Activated naive CD4-positive, alpha-beta T cell treated with Interleukin-2 at 50 U/mL for 16 hours (primary cell): ENCODE measurements at places on chromosomes 12 and 14.

GRCh38 chr12:70885956-70886355, 34.6 kb downstream of the PTPRR start:
- DNase-seq: no peak

DNA sequence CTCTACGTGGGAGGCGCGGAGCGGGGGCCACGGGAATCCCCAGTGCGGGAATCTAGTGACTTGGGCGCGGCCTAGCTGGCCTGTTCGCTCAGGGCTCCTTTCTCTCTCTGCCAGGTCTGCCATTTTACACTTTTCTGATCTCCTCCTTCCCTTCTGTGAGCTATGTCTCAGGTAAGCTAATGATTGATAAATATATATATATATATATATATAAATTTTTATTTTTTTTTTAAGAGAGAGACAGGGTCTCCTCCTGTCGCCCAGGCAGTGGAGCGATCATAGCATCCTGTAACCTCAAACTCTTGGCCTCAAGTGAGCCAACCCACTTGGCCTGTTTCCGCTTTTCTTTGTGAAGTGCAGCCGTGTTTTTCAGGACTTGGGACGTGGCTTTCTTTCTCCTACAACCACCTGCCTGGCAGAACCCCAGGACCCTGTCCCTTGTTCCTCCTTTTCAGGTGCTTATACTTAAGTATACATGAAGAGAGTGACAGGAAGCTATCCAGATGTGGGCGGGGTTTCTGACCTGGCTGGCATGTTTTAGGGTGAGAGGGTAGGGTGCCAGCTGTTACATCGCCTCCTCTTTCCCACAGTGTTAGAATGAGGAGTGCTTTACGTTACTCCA, 547 bp downstream of the ZNF140 start:
- DNase-seq: no peak

DNA sequence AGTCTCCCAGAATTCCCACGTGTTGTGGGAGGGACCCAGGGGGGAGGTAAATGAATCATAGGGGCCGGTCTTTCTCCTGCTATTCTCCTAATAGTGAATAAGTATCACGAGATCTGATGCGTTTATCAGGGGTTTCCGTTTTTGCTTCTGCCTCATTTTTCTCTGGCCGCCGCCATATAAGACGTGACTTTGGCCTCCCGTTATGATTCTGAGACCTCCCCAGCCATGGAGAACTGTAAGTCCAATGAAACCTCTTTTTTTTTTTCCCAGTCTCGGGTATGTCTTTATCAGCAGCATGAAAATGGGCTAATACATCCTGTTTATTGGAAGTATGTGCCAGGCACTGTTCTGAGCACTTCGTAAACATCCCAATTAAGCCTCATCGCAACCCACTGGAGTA, 788 bp downstream of the KRT72 start:
- no peak for DNase-seq

DNA sequence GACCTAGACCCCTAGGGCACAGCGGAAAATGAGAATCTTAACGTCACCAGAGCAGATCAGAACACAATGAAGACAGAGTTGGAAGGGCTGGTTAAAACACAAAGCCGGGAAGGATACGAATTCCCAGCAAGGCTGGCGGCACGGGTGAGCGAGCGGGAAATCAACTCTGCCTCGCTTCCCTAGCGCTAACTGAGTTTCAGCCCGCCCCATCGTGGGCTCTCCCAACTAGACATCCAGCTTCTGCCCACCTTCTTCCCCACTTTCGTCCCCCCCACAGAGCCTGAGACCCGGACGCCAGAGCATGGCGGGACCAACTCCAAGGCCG, 377 bp downstream of the CCNT1 start:
- DNase-seq: no peak

DNA sequence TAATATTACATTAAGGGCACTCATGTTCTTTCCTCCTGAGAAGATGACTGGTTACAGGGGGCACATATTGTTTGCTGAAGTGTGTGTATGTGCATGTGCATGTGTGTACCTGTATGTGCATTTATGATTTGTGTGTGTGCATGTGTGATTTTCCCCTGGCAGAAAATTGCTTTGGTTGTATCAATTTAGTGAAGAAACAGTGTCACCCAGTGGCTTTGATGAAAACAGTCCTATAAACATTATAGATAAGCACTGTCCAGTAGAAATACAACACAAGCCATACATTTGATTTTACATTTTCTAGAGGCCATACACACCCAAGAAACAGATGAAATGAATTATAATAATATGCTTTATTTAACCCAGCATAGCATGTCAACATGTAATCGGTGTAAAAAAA, 8.6 kb downstream of the PDE3A start:
- DNase-seq: no peak
